ENCODE measurements at places on chromosomes 7 and 10.
A peak's percentile ranks its signal among the peaks of the same experiment; 100 is the strongest.

- no peak overlapping the region for H3K4me3 ChIP-seq
- DNase-seq = no peak
- no peaks in the 10 kb centered on the region for H3K27me3 ChIP-seq
- no peak overlapping the region for H3K27ac ChIP-seq
- H3K36me3 ChIP-seq = no peaks in the 10 kb centered on the region
Measured at GRCh38 chr7:129084801-129085551, 30.1 kb upstream of the TNPO3 start.

GRCh38 chr10:84523526-84523925 lies 195.1 kb downstream of the CCSER2 start:
- H3K4me3 ChIP-seq = no peak overlapping the region
- peaks cover 22% of the 10 kb centered on the region for H3K4me1 ChIP-seq
- H3K36me3 ChIP-seq = no peaks in the 10 kb centered on the region
- DNase-seq = peak; percentile 51
- H3K27me3 ChIP-seq = no peaks in the 10 kb centered on the region

DNA sequence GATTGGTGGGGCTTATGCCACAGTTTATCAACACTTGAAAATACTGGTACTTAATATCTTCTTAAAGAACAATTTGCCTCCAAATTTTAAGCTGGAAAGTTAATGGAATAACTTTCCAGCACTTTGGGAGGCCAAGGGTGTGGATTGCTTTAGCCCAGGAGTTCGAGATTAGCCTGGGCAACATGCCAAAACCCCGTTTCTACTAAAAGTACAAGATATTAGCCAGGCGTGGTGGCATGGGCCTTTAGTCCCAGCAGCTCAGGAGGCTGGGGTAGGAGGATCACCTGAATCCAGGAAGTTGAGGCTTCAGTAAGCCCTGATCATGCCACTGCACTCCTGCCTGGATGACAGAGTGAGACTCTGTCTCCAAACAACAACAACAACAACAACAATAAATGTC lies 56.0 kb downstream of the PRF1 start:
- no peaks in the 10 kb centered on the region for H3K36me3 ChIP-seq
- no peaks in the 10 kb centered on the region for H3K4me1 ChIP-seq
- H3K27ac ChIP-seq = no peak overlapping the region

DNA sequence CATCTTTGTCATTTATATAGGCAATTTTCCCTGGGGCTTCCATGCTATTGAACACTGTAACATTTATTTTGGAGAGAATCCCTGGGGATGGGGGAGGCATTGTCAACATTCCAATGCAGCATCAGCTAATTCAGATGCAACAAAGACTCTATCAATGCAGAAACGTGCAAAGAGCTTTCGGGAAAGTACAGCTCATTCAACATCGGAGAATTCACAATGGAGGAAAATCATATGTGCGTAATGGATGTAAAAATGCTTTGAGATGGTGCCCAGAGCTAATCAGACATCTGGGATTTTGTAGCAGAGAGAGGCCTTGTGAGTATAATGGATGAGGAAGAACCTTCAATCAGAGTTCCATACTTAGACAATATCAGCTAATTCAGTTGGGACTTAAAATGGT lies 28.3 kb upstream of the FIS1 start:
- no peak for DNase-seq
- no peak overlapping the region for H3K4me3 ChIP-seq
- no peaks in the 10 kb centered on the region for H3K27me3 ChIP-seq
- no peak overlapping the region for H3K27ac ChIP-seq
- no peaks in the 10 kb centered on the region for H3K4me1 ChIP-seq
- H3K36me3 ChIP-seq = no peaks in the 10 kb centered on the region

DNA sequence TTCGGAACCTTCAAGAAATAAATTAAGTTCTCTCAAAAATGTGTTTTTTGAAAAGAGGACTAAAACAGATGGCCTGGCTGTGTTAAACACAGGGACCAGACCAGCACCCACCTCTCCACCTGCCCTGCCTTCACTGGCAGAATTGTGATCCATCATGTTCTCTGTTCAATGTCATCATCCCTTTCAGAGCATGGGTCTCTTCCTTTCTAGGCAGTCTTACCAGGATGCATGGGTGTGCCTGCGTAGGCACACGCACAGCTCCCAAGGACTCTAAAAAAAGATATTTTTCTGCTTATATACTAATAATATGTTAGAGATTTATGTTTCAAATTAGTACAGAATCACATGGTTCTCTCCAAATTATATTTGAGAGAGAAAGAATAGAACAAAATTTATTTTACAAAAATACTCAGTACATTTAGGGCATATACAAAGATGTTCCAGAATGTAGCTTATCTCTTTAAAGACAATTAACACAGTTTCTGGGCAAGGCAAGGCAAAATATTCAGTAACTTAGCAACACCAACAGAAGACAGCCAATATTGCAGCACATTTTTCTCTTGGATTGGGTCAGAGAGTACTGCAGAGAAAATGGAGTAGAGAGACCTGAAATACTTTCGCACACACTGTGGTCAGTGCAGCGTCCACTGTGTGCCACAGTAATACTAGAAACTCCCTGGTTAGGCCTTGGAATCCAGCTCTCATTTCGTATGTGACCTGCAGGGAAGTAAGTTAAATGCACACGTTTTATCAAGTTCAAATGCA lies 52.8 kb downstream of the EGFR start:
- H3K4me3 ChIP-seq = no peak overlapping the region
- DNase-seq = no peak
- H3K27ac ChIP-seq = peak overlapping the region; percentile 45
- no peaks in the 10 kb centered on the region for H3K27me3 ChIP-seq

DNA sequence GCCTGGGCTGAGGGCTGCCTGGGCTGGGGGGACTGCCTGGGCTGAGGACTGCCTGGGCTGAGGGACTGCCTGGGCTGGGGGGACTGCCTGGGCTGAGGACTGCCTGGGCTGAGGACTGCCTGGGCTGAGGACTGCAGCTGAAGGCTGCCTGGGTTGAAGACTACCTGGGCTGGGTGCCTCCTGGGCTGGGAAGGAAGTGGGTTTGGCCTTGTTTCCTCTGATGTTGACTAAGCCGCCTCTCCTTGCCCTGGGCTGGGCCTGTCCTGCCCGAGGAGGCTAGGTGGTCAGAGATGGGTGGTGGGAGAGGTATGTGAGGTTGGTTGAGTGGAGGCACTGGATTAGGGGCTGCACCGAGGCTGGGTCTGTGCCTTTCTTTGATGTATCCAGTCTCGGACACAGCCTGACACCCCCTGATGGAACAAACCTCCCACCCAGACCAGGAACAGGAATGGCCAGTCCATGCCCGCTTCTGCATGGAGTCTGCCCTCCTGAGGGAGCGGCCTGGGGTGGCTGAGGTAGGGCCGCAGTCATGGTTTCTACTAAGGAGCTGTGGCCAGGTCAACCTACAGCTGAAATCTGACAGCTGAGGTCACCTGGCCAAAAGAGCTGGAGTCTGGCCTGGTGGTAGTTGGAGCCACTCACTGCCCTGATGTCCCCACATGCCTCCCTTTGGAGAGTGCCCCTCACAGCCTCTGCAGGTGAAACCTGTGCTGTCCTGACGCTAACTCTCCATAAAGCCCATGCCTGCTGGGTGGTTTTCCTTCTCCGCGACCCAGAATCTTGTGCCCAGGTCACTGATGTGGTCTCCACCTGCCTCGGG lies 22.3 kb downstream of the SCART1 start:
- no peak overlapping the region for H3K27ac ChIP-seq
- no peaks in the 10 kb centered on the region for H3K36me3 ChIP-seq
- no peaks in the 10 kb centered on the region for H3K27me3 ChIP-seq
- H3K4me3 ChIP-seq = no peak overlapping the region
- no peaks in the 10 kb centered on the region for H3K4me1 ChIP-seq
- no peak for DNase-seq

GRCh38 chr10:60348982-60349381 lies 40.7 kb downstream of the ANK3 start:
- no peaks in the 10 kb centered on the region for H3K36me3 ChIP-seq
- H3K4me1 ChIP-seq = peaks cover 11% of the 10 kb centered on the region
- no peak overlapping the region for H3K4me3 ChIP-seq
- DNase-seq = no peak
- no peak overlapping the region for H3K27ac ChIP-seq

DNA sequence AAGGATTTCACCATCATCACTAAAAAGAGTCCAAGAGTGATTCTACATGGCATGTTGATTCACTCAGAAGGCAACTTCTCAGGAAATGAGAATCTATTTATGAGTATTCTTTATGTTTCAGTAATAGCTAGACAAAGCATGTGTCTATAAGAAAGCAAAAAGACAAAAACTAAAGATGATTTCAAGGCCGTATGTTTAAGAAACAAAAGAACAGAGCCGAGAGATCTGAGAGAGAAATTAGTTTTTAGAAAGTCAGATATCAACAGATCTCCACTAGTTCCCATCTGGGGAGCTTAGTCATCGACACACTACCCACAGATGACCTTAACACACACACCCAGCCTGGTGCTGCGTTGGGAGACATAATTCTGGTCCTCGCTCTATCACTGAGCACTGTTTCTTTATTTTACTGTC lies 21.0 kb downstream of the PIP4K2A start:
- no peak overlapping the region for H3K27ac ChIP-seq
- H3K4me1 ChIP-seq = peaks cover 13% of the 10 kb centered on the region
- H3K4me3 ChIP-seq = no peak overlapping the region
- no peak for DNase-seq
- H3K27me3 ChIP-seq = no peaks in the 10 kb centered on the region

- no peaks in the 10 kb centered on the region for H3K36me3 ChIP-seq
- DNase-seq = no peak
- H3K27ac ChIP-seq = no peak overlapping the region
Measured at GRCh38 chr7:150753239-150753638, 16.0 kb downstream of the GIMAP5 start.

- H3K4me1 ChIP-seq = no peaks in the 10 kb centered on the region
- no peak overlapping the region for H3K27ac ChIP-seq
- H3K27me3 ChIP-seq = no peaks in the 10 kb centered on the region
Measured at GRCh38 chr10:85916994-85917573, 449.5 kb downstream of the GRID1 start.

DNA sequence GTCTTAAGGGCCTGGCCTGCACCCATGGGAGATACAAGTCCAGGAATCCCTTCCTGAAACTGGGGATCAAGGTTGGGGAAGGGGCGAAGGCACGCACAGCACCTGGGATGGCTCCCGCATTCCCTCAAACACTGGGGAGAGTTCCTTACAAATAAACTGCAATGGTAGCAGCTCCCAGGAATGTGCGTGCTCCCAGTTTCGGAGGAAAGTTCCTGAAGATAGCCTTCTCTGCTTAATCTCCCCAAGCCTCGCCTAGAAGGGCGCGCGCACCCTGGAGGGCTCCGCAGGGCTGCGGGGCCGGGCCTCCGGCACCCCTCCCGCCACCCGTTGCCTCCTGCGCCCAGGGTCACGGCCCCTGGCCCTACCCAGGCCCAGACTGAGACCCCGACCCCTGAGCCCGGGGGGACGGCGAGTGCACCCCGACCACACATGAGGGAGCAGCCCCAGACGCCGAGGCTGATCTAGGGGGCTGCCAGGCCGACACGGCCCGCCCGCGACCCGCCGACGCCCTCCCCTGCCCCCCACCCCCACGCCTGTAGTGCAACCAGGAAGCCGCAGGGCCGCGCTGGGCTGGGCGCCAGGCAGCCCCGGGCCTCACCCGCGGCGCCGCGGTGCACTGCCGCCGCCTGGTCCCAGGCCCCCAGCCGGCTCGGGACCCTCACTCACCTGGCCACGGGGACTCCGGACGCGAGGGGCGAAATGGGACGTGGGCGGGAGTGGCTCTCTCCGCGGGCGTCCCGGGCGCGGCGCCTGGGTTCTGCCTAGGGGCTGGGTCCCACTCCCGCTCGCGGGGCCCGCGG lies 460 bp downstream of the ANXA11 start:
- DNase-seq = peak; percentile 72
- H3K27me3 ChIP-seq = no peaks in the 10 kb centered on the region
- H3K36me3 ChIP-seq = no peaks in the 10 kb centered on the region
- H3K4me1 ChIP-seq = peaks cover 70% of the 10 kb centered on the region
- peak overlapping the region; percentile 100 for H3K27ac ChIP-seq

DNA sequence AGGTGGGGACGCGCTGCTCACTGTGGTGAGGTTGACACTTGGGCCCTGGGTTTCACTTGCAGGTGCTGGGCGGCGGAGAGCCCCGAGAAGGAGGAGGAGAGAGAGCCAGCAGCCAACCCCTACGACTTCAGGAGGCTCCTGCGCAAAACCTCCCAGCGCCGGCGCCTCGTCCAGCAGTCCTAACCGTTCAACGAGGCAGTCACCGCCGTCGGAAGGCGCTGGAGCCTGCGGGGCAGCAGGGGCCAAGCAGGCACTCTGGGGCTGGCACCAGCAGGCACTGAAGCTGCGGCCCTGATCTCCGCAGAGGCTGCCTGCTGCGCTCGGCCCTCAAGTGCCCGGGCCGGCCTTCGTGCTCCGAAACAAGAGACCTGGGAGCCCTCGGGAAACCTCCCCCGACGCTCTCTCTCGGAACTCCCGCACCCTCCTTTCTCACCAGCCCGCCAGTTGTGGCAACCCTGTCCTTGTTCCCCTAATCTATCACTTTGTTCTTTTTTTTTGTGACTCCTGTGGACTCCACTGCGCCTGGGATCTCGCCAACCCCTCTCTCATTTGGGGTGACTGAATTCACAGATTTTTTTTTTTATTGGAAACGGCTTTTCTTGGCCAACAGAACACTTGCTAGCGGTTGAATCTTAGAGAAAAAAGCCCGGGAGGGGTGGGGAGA lies 4.7 kb upstream of the GAD2 start:
- peaks cover 24% of the 10 kb centered on the region for H3K4me1 ChIP-seq
- DNase-seq = no peak
- H3K4me3 ChIP-seq = no peak overlapping the region
- peaks cover 10% of the 10 kb centered on the region for H3K27me3 ChIP-seq
- no peak overlapping the region for H3K27ac ChIP-seq

GRCh38 chr10:32744321-32744720 lies 213.7 kb downstream of the ITGB1 start:
- no peak for DNase-seq
- no peak overlapping the region for H3K27ac ChIP-seq
- no peaks in the 10 kb centered on the region for H3K36me3 ChIP-seq
- no peak overlapping the region for H3K4me3 ChIP-seq

- H3K27ac ChIP-seq = no peak overlapping the region
- H3K27me3 ChIP-seq = no peaks in the 10 kb centered on the region
- H3K4me3 ChIP-seq = no peak overlapping the region
- DNase-seq = no peak
Measured at GRCh38 chr10:133405844-133406527, 12.0 kb downstream of the MTG1 start.

DNA sequence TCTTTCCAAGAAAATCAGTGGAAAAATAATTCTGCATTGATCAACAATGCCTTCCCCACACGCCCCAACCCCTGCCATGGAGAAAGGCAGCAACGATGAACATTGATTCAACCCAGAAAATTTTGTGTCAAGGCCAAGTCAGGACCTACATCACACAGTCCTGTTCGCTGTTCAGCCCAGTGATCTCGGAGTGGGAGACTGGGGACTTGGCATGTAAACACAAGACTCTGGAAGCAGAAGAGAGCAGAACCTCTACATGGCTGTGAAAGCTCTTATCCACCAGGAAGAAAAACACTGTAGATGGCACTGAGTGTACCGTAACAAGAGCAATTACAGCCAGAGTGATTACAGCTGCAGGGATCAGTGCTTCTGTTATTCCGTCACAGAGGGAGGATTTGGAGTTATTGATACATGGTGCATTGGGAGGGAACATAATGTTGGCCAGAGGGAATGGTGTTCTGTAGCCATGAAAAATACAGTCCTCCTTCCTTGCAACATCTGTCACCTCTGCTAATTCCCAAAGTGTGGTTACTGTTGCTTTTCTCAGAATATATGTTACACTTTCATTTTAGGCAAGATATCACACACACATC lies 136.6 kb downstream of the IQUB start:
- DNase-seq = no peak
- no peaks in the 10 kb centered on the region for H3K27me3 ChIP-seq
- no peak overlapping the region for H3K27ac ChIP-seq
- no peaks in the 10 kb centered on the region for H3K4me1 ChIP-seq

- no peak for DNase-seq
- no peaks in the 10 kb centered on the region for H3K4me1 ChIP-seq
- no peaks in the 10 kb centered on the region for H3K36me3 ChIP-seq
- no peaks in the 10 kb centered on the region for H3K27me3 ChIP-seq
Measured at GRCh38 chr10:6591668-6592067, 11.6 kb upstream of the PRKCQ start.

Data from body of pancreas (tissue), 4 donors.